ENCODE measurements at places on chromosomes 7 and 10. TPM values are rescaled to one million over a fixed set of nuclear protein-coding genes. Genes with fewer than 3 reads are reported as not detected.

- no peak for DNase-seq
These were observed at the start of gene EPHA1 for GRCh38 chr7:143408686-143409561. Gene EPHA1 (minus strand): TSS chr7:143408856. CDS start chr7:143408805, 51 bp downstream.

DNA sequence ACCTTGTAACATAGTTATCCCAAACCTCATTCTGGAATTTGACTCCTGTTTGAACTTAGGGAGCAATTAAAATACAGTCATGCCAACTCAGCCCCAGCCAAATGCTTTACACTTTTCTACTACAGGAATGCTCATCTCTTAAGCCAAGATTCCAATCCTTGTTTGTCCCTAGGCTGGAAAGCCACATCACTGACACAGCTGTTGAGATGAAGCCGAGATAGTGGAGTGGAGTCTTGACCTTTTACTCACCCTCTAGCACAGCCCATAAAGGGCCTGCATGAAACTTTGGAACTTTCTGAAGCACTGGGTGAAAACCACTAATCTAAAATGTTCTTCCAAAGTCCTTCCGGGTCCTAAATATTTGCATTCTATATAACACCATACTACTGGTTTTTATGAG is 247.3 kb downstream of the ETV1 start:
- no peak for DNase-seq

GRCh38 chr10:30364345-30365268 is 15.5 kb upstream of the MTPAP start:
- DNase-seq: no peak

DNA sequence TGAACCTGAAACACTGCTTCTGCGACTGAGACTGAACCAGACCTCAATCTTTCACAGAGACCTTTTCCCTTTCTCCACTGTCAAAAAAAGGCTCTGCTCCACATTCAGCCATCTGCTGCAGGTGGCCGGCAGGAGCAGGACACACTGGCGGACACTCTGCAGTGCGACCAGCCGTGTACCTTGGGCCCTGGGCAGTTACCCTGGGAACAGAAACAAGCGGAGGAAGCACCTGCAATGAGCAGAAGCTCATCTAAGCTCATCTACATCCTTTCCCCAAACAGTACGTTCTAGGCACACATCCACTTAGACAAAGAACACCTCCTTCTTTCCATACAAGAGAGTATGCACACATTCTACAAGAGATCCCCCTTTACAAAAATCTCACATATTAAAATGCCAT is 22.8 kb downstream of the VOPP1 start:
- DNase-seq: no peak

DNA sequence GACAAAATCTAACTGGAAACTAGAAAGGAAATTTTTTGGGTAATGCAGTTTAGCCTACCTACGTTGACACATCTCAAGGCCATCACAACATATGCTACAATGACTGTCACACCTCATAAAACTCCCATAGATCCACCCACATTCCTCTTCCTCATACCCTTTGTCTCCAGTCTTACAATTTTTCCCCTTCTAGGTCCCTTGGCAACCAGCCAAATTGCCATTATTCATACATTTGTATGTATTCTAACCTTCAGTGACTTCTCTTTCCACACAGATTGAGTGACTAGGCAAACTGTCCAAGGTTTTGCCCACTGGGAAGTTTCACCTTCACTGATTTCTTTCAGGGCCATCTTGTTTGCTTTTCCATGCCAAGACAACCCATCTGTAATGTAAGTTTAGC is 100.5 kb upstream of the TPK1 start:
- DNase-seq: no peak

The ATRNL1 gene
- total RNA-seq: 19.0 TPM

The ANKRD1 gene
- 3.8 TPM for total RNA-seq

Data from omental fat pad (tissue), 4 donors.